Stimulated activated CD8-positive, alpha-beta memory T cell treated with anti-CD3 and anti-CD28 coated beads, Interleukin-4, amount 100 ng/mL, for 24 hours (primary cell): ENCODE measurements at places on chromosomes 13 and 19.

DNA sequence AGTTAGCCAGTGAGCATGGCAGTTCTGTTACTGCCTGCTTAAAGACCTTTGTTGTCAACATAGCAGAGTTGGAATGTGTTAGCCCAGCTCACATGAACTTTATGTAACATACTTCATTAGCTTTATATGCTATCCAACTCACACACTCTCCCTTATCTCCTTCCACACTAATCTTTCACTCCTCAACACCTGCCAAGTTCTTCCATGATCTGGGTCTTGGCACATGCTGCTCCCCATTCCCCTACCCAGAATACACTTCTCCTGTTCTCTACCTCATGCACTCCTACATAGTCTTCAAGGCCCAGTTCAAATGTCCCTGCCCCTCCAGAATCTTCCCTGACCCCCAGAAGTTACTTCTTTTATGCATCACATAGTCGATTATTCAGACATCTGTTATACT is 179.3 kb downstream of the KATNAL1 start:
- no peak for DNase-seq

DNA sequence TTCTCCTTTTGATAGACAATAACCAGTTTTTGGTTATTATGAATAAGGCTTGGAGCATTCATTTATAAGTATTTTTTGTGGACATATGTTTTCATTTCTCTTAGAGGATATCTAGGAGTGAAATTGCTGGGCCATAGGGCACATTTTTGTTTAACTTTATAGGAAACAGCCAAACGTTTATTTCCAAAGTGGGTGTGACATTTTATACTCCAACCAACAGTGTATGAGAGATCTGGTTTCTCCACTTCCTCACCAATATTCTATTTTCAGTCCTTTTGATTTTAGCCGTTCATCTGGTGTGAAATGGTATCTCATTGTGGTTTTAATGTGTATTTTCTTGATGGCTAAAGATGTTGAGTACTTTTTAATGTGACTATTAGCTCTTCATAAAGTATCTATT is 21.9 kb downstream of the TDRD3 start:
- DNase-seq = no peak

DNA sequence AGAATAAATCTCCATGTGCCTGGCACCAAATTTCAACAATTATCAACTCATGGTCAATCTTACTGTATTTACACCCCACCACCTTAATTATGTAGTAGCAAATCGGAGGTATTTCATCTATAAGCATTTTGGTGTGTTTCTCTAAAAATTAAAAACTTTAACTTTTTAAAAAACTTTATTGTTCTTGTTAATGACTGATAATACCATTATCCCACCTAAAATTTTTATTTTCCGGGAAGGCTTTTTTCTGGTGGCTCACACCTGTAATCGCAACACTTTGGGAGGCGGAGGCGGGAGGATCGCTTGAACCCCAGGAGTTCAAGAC is 453 bp upstream of the PDCD2L start:
- DNase-seq = no peak

DNA sequence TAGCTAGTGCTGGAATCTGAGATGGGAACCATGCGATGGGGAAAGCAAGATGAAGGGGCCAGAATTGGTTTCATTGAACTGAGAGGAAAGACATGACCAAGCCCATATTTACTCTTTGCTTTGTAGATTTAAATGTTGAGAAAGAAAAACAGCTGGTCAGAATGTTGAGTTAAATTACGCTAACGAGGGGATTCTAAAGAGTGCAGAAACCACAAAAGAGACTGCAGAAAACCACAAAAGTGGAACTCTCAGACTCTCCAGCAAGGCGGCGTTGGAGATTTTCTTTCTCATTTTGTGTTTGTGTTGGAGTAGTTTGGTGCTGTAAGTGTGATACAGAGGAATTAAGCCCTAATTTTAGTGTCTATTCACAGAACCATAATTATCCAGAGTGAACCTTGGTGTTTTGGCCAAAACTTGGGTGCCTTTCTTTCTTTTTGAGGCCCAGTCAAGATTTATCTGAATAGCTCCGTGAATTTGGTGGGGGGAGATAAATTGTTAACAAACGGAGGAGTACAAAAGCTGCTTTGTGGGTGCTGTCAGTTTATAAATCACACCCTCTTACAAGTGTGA is 26.3 kb downstream of the SAE1 start:
- DNase-seq = no peak

- no peak for DNase-seq
Measured at GRCh38 chr13:31947506-31947905, 84.1 kb upstream of the FRY start.

- DNase-seq = no peak
Measured at GRCh38 chr19:13521066-13521465, 14.8 kb upstream of the CACNA1A start.
